Midbrain (tissue), 1 donor: ENCODE measurements at places on chromosomes 6 and 20.
A peak's percentile ranks its signal among the peaks of the same experiment; 100 is the strongest.

GRCh38 chr6:21748343-21749056 lies 154.9 kb downstream of the SOX4 start:
- no peak for DNase-seq

- no peak for DNase-seq
Measured at GRCh38 chr6:154086510-154086909, 47.5 kb downstream of the OPRM1 start.

DNA sequence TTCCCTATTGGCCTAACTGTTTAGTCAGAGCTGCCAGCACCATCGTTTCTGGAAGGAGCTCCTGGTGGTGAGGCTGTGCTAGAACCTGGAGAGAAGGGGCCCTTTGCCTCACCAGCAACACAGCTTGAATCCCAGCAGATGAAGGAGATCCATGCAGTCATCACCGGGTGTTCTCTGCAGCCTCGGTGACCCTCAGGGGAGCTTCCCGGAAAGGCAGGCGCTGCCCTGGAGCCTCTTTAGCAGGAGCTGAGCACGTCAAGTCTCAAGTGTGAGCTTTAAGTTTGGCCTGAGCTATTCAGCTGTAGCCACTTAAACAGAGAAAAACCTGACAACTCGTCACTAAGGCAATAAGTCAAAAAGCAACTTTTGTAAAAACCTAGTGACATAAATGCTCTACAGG lies 181.2 kb upstream of the FOXQ1 start:
- no peak for DNase-seq

DNA sequence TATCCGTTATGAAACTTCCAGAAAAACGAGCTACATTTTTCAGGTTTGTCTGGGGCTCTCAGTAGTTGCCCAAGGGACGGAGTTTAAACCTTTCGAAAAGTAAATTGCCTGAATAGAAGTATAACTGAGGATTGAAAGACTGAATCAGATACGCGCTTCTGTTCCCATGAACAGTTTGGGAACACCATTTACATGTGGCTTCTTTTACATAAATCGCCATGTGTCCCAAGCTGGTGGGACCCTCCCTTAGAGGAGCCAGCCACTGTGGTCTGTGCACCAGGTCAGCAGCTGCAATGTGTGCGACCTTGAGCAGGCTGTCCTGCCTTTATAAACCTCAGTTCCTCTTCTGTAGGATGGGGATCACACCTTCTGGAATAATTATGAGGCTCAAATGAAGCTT lies 11.0 kb downstream of the ENTPD6 start:
- no peak for DNase-seq

- no peak for DNase-seq
Measured at GRCh38 chr6:41023114-41023513, 15.9 kb downstream of the UNC5CL start.

GRCh38 chr20:11124849-11125505 lies 451.2 kb upstream of the JAG1 start:
- peak; percentile 10 for DNase-seq

GRCh38 chr20:39899881-39900280 lies 789.2 kb downstream of the MAFB start:
- no peak for DNase-seq

- no peak for DNase-seq
Measured at GRCh38 chr6:50091641-50092040, 41.9 kb upstream of the DEFB112 start.

GRCh38 chr20:38514947-38515346 lies 42.3 kb downstream of the RALGAPB start:
- DNase-seq: no peak

GRCh38 chr6:144415014-144415413 lies 129.9 kb downstream of the UTRN start:
- DNase-seq: no peak

DNA sequence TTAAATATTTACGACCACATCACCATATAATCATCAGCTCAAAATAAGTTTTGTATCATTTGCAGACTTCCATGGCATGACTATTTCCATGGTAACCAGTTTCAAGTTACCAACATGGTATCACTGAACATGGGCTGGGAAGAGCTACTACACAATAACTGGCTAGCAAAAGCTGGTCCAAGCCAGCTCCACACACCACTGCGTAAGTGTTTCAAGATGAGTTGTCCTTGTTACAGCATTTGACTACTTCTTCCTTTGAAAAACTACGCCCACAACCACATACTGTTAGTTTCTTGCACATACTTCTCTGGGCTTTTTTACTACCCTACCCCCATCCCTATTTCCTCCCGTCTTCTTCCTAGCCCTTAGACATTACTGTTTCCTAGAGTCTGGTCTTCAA lies 8.5 kb downstream of the CD164 start:
- DNase-seq: no peak

DNA sequence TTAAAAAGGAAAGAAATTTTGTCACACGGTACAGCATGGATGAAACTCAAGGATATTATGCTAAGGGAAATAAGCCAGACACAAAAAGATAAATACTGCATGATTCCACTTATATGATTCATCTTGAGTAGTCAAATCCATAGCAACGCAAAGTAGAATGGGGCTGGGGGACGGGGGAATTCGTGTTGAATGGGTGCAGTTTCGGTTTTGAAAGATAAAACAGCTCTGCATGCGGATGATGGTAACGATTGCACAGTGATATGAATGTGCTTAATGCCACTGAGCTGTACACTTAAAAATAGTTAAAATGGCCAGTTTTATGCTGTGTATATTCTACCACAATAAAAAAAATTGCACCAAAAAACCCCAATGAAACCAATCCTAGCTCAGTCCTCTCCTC lies 52.9 kb upstream of the SIRPA start:
- DNase-seq: no peak

DNA sequence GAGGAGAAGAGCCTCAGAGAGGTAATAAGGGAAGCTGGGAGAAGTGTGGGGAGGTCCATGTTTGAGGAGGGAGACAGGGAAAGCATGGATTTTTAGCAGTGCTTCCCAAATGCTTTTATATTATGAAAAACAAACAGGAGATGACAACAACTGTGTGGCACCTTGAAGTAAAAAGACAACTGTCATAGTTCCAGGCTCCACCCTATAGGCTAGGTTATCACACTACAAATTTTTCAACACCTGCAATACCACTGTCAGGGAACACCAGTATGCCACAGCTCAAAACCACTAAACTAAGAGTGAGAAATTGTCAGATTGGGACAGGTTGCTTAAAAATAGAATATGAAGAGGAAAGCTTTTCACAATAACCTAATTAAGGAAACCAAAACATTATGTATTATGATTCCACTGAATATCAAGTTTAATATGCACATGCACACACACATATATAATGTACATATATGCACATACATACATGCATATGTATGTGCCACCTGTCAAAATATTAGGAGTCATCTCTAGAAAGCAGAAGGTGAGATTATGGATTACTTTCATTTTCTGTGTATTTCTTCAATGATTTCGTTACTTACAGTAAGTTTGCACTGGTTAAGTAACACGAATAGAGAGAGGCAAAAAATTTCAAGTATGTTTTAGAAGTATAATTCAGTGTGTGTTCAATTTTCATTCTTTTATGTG lies 261.2 kb downstream of the PTPRK start:
- DNase-seq: no peak

DNA sequence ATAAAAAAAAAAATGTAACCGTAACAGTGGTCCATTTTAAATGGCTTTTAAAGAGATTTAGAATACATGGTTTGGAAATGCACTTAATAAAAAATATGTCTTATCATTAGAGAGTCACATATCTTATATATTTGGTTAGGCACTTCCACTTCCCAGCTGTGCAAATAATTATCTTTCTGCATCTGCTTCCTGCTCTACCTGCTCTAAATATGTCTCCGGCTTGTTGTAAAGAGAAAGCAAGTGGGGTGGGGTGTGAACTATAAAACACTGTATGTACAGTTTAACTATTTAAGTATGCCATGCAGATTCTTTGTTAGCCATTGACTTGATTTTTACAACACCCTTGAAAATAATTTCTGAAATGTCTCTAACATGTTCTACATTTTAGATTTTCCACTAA lies 106.3 kb downstream of the NKAIN2 start:
- DNase-seq: no peak

- no peak for DNase-seq
Measured at GRCh38 chr6:26358511-26358981, 6.5 kb upstream of the BTN3A2 start.

- DNase-seq: no peak
Measured at GRCh38 chr6:142446168-142446567, 144.4 kb downstream of the ADGRG6 start.

DNA sequence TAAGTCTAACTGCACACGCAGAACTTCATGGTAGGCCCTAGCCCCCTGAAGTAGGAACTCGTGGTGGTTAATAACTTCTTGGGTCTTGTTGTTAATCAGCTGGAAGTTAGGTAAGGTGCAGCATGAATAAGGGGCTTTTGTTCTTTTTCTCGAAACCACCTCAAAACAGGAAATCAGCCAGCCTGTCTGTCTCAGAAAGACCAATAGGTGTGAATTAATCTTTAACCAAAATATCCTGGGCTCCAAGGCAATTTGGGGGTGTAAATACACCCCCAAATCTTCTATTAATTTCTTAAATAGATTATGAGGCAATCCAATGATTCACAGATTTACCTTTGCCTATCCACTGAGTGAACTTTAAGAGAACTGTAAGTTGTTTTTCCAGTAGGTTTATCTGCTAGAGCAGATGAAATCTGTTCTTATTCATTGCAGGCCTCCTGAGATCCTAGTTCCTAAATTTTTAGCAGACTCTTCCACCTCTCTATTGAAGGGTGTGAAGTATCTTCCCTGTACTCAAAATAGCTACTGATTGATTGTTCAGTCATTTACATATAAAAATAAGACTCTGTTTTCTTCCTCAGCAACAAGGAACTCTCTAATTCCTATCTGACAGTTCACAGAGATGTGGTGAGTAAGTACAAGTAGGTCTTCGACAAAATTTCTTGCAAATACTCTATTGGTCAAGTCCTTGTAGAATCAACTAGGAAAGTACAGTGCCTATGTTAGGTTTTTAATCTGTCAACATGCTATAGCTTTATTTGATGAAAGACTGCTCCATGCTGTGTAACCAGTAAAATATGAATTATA lies 427.1 kb upstream of the NOX3 start:
- DNase-seq: no peak

GRCh38 chr6:135759831-135760230 lies 91.7 kb upstream of the PDE7B start:
- no peak for DNase-seq

GRCh38 chr20:53303413-53303760 lies 290.3 kb downstream of the ZNF217 start:
- no peak for DNase-seq

DNA sequence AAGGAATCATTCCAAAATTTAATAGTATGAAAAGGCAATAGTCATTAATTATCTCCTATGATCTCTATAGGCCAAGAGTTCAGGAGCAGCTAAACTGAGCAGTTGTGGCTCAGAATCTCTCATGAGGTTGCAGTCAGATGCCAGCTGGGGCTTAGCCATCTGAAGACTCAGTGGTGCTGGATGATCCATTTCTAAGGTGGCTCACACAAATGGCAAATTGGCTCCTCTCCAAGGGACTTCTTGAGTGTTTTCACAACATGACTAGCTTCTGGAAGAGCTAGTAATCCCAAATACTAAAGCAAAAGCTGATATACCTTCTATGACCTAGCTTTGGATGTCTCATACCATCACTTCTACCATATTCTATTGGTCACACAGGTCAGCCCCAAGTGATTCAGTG lies 104.2 kb downstream of the HAO1 start:
- DNase-seq: no peak

DNA sequence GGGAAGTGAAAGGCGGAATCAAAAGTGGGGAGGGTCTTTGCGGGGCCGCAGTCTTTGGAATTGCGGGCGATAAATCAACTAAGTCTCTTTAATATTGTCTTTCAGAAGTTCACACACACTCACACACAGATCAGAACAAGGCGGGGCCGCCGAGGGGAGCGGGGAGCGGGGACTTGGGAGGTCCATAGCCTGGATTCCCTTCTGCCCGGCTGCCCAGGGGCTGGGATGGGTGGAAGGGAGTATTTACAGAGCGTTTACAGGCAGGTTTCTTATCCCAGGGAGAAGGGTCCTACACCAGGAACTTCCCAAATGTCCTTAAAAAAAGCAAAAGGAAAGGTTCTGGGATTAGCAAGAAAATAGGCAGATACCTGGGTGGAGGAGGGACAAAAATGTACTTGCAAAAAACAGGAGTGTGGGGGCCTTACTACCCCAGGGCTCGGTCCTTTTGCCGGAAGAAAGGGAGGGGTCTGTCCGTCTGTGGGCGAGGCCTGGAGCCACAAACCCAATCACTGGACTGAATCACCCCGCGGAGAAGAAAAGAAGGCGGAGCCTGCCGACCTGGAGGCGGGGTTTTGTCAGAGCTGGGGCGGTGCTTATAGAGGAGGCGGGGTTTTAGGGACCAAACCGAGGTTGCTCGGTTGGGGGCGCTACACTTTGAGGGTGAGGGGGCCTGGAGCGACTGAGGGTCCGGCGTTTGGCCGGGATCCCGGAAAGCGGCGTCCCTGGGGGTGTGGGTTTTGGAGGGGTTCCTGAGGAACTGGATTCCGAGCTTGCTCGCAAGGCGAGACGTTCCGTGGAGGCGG lies 3.2 kb downstream of the PRRT1 start:
- DNase-seq: no peak

- peak; percentile 74 for DNase-seq
Measured at GRCh38 chr6:49849213-49849907, 17.0 kb downstream of the CRISP1 start.

- no peak for DNase-seq
Measured at GRCh38 chr6:132671295-132671694, 12.3 kb upstream of the TAAR1 start.

DNA sequence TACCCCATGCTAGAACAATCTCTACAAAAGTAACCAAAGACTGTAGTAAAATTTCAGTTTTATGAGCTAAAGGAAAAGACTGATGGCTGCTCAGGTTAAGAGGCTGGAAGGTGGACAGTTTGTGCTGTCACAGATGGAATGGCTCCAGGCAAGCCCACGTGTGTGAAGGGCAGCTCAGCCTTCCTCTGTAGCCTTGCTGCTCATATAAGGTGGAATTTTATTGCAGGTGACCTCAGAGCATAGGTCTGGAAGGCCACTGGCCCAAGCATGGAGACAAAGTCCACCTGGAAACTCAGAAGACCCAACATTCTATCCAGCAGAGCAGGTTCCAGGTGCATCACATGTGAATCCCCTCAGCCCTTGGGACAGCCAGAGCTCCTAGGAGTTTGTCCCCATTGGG lies 53.6 kb downstream of the KAT14 start:
- DNase-seq: no peak

DNA sequence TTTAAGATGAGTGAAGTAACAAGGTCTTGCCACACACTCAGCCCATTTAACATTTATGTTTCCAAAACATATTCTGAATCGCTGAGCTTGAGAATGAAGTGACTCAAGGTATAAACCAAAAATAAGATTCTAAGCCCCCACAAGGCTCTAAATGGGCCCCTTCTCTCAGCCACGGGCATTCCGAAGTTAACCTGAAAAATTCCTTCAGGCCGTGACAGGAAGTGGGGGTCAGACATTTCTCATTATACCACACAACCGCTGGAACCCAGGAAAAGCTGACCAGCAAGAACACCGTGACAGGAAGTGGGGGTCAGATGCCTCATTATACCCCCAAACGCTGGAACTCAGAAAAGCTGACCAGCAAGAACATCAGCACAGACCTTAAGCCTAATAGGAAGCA lies 247.9 kb downstream of the ERMARD start:
- DNase-seq: no peak

- no peak for DNase-seq
Measured at GRCh38 chr20:11738852-11739251, 178.8 kb upstream of the BTBD3 start.
